ENCODE measurements at places on chromosomes 2 and 18.

- peak; percentile 45 for DNase-seq
Observed at GRCh38 chr18:10514082-10514481, 11.7 kb upstream of the NAPG start.

DNA sequence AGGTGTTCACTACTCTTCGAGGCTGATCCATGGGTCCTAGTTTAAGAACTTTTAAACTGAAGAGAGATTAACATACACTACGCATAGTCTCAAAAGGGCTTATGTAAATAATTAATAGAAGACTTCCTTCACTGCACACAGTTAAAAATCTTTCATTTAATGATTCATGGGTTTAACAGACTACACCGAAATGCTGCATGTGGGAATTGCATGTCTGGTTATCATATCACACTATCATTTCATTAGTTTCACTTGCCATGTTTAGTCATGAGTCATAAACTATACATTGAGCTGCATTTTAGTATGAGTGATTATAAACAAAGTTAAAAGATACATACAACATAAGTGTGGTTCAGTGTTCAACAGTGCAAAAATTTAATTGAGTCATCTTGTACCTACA is 31.2 kb downstream of the GLS start:
- no peak for DNase-seq

DNA sequence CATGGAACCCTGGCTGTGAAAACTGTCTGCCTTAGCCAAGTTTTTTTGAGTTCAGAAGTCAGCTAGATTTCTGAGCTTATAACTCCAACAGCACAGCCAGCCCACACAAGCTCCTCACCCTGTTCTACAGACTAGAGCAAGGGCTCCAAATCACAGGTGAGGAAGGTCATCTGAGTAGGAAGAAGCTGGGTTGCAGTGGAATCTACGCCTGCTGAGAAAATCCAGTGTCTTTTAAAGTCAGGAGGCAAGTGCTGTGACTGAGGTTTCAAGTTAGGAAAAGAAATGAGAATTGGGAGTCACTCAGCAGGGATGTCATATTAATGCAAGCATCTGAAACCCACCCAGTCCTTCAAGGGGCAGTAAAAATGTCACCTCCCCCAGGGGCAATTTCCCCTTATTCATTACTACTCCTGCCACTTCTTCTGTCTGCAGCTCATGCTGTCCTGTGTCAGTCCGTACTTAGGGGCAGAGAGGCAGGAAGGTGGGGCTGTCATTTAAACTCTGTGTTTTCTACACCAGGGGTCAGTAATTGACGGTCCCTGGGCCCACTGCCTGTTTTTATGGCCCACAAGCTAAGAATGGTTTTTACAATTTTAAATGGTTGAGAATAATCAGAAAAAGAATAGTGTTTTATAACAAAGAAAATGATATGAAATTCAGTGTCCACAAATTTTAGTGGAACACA is 551.1 kb downstream of the BCL11A start:
- no peak for DNase-seq

DNA sequence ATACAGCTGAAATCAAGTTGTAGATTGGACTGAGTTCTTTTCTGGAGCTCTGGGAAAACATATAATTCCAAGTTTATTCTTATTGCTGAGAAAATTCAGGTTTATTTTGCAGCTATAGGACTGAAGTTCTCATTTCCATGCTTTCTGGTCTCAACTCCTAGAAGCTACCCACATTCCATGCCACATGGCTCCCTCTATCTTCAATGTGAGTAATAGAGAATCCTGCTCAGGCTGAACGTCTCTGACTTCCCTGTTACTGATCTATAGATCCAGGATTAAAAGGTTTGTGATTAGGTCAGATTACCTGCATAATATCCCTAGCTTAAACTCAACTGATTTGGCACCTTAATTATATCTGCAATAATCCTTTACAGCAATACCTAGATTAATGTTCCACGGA is 453.8 kb upstream of the MC4R start:
- DNase-seq = no peak

DNA sequence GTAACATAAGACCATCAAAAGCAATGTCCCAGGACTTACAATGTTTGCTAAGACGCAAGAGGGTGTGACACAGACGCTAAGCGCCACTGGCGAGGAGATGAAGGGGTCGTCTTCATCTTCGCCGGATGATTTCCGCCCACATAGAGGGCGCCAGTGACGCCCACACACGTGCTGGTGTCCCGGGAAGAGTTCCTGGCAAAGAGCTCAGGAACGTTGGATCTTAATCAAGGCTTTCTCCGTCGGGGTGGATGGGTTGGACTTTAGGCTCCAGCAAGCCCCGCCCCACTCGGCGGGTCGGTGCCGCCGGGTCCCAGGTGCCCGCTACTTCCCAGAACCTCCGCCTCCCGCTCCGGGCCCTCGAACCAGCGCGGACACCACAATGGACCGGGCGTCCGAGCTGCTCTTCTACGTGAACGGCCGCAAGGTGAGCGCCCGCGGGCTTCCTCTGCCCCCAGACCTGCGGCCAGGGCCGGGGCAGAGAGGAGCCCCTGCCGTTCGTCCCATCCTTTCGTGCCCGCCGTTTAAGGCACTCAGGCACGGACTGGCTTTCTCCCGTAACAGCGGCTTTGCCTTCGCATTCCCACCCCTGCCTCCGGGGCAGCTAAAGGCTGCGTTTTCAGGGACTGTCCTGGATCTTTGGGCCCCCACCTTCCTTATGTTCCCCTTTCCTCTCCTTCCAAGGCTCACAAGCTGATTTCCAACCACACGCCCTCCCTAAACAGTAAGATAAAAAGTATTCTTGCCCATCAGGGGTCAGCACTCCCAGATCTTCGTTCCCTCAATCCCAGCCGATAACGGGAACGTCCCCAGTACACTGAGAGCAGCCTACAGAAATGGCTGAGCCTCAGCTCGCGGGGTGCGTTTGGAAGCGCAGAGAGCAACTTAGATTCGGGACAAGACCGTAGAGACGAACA is at the start of gene AOX1:
AOX1 (plus strand) TSS at position 285 of the 914 bp plus-strand sequence; CDS start at position 380, 95 bp downstream.
- peak; percentile 45 for DNase-seq

DNA sequence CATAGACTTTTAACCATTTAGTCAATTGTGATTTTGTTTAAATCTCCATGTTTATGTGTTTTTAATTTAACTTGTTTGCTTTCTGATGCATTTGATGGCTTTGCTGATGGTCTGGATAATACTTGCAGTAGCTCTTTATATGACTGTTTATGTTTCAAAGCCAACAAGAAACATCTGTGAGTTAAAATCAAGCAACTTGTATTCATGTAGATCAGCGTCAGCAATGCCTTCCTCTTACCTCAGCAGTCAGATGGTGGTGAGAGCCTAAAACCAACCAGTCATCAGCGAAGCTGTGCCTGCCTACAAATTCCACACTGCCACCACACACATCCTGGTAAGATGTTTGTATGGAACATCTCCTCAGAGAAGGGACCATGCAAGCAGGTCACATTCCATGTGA is 231.9 kb downstream of the PTGR3 start:
- DNase-seq = no peak

DNA sequence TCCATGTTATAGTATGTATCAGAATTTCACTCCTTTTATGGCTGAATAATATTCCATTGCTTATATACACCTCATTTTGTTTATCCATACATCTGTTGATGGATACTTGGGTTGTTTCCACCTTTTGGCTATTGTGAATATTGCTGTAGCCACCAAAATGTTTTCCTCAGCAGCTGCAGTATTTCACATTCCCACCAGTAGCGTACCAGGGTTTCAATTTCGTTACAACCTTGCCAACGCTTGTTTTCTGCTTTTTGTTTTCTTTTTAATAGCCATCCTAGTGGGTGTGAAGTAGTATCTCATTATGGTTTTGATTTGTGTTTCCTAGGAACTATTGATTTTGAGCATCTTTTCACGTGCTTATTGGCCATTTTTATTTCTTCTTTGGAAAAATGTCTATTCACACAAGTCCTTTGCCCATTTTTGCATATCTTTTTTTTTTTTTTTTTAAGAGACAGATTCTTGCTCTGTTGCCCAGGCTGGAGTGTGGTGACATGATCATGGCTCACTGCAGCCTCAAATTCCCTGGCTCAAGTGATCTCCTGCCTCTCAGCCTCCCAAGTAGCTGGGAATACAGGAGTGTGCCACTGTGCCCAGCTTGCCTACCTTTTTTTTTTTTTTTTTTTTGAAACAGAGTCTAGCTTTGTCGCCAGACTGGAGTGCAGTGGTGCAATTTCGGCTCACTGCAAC is 14.2 kb downstream of the UBXN2A start:
- no peak for DNase-seq

- DNase-seq = no peak
Observed at GRCh38 chr2:69603146-69603743, 40.3 kb downstream of the AAK1 start.

GRCh38 chr18:5057386-5058348 is 139.4 kb downstream of the AKAIN1 start:
- DNase-seq = peak; percentile 87

DNA sequence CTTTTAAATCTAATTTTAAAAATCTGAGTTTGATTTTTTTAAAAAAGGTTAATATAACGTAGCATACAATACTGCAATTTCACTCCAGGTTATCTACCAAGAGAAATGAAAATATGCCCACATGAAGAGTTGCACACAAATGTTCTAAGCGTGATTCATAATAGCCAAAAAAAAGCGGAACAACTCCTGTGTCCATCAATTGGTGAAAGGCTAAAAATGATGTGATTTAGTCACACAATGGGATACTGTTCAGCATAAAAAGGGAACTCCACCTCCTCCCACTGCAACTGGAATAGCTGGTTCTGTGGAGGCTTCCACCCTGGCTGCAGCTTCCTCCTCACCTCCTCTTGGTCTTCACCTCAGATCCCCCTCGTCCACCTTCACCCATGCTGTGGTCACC is 132.8 kb downstream of the PIK3C3 start:
- no peak for DNase-seq

DNA sequence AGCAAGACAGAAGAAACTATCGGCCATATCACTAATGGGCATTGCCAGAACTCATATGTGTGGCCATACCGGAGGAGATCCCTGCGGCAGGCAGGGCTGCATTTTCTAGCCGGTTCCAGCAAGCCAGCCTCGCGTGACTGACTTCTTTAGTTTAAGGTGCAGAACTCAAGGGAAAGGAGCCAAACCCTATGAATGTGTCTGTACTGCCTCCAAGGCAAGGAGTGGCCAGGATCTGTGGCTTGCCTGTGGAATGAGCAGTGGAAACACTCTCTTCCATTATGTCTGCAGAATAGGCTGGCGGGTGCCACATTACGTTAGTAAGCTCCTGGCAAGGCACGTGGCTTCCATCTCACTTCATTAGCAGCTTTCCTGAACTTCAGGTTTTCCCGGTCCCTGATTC is 137.6 kb downstream of the ATL2 start:
- DNase-seq = no peak

GRCh38 chr2:229133155-229133772 is 137.8 kb downstream of the PID1 start:
- no peak for DNase-seq

DNA sequence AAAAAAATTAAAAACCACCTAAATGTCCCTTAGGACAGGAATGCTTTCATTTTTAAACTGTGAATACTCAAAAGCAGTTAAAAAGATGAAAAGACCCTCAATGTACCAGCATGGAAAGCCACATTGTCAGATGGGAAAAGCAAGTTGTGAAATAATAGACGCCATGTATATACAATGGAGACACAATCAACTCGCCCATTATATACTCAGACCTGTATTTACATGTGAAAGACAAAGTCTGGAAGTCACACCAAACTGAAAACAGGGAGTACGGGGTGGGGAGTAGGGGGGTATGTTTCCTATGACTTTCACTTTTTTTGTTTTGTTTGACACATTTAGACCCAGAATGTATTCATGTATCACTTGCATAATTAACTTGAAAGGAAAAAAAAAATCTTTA is 75.6 kb downstream of the CELF4 start:
- no peak for DNase-seq

DNA sequence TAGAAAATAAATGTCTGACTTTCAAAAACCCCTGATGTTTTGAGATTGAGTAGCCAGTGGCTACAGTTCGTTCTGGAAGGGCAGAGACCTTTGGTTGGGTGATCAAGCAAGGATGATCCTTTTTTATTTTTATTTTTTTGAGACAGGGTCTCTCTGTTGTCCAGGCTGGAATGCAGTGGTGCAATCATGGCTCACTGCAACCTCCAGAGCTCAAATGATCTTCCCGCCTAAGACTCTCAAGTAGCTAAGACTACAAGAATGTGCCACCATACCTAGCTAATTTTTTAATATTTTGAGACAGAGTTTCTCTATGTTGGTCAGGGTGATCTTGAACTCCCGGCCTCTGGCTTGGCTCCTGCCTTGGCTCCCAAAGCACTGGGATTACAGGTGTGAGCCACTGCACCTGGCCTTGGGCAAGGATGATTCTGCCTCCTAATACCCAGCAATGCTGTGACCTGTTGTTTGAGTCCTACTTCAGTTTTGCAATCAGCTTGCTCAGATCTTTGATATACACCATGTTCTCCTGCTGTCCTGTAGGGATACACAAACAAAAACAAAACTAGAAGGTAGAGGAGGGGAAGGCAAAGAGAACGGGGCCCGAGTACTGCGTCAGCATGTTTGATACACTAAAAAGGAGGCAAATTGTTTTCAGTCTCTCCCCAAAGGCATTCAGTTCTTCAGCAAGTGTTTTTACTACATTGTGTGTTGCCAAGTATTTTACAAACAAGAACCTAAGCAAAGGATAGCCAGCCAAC is 59.2 kb upstream of the LYPD6B start:
- no peak for DNase-seq

DNA sequence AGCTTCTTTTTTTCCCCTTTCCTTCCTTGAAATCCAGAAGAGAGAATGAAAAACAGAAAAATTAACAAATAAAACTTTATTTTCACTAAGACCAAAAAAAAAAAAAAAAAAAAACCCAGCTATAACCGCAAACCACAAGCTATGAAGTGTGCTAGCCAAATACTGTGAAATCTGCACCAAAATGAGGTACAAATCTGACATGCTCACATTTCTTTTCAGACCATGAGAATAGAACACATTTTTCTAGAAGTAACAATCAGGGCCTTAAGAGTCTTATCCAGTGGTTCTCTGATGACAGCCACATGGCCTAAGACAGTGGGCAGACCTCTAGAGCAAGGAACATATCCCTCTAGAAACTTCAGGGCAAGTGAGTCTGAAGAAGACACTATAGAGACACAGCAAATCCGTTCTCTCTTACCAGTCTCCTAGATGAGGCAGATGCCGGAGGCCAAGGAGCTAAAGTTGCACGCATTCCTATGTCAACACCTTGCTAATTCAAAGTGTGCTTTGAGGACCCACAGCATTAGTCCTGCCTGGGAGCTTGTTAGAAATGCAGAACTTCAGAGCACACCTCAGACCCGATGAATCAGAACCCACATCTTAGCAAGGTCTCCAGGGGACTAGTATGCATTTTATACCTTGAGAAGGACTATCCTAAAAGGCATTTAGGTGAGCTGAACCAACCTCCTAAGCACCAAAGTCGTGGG is 317.1 kb downstream of the MYCN start:
- DNase-seq = no peak

Data from NCI-H2171 treated with DMSO at 0.1 percent for 48 hours (cell line).